ENCODE measurements at places on chromosomes 13 and 19. TPM values are rescaled to one million over a fixed set of nuclear protein-coding genes. Genes with fewer than 3 reads are reported as not detected.

Gene SERP2
- 10.4 TPM for total RNA-seq

Gene LILRA1
- total RNA-seq: not detected

Gene ZNF415
- total RNA-seq: 5.8 TPM

Gene DIAPH3
- 25.9 TPM for total RNA-seq

Gene POLR1G
- 12.4 TPM for total RNA-seq

Gene LILRB5
- total RNA-seq: not detected

Gene OPA3
- total RNA-seq: 4.2 TPM

Gene CC2D1A
- total RNA-seq: 5.1 TPM

Gene GJB6
- not detected for total RNA-seq

Gene PLPP2
- total RNA-seq: 9.4 TPM

Gene FAM124A
- total RNA-seq: 0.96 TPM

Gene FCAR
- total RNA-seq: not detected

Gene CEBPA
- under 0.01 TPM for total RNA-seq

Gene VSTM2B
- total RNA-seq: 0.28 TPM

Gene CLDND2
- not detected for total RNA-seq

Gene DNMT1
- total RNA-seq: 91.1 TPM

Gene APOC4
- not detected for total RNA-seq

Gene SULT2A1
- total RNA-seq: not detected

Gene ABHD13
- 8.2 TPM for total RNA-seq

Gene CPAMD8
- 0.19 TPM for total RNA-seq

Gene LYPD5
- 2.8 TPM for total RNA-seq

Gene CCDC8
- total RNA-seq: 21.1 TPM

Gene SLC44A2
- total RNA-seq: 27.4 TPM

Gene SERPINE3
- total RNA-seq: under 0.01 TPM

Gene DLL3
- under 0.01 TPM for total RNA-seq

Gene TMEM59L
- total RNA-seq: 0.96 TPM

Gene NOTCH3
- 151 TPM for total RNA-seq

Gene PEAK3
- total RNA-seq: not detected

Gene ZNF792
- 4.8 TPM for total RNA-seq

Gene CD33
- not detected for total RNA-seq

Gene CEACAM4
- total RNA-seq: not detected

Gene ZNF208
- 1.4 TPM for total RNA-seq

Gene SYT5
- 0.96 TPM for total RNA-seq

Gene SIGLEC10
- total RNA-seq: not detected

Gene KRTDAP
- not detected for total RNA-seq

Gene IGFL1
- not detected for total RNA-seq

Gene ADM5
- 0.77 TPM for total RNA-seq

Gene ZNF324
- 11.8 TPM for total RNA-seq

Gene SPRED3
- total RNA-seq: 3.3 TPM

Gene SIGLEC6
- not detected for total RNA-seq

Gene KLK2
- total RNA-seq: not detected

Gene NDUFB7
- 299 TPM for total RNA-seq

Gene PLPPR3
- 0.56 TPM for total RNA-seq

Gene ATP4A
- not detected for total RNA-seq

Gene FGF21
- not detected for total RNA-seq

Gene MEDAG
- total RNA-seq: 95.8 TPM

Gene TMEM161A
- 23.7 TPM for total RNA-seq

Gene SELENOV
- not detected for total RNA-seq

Gene FXYD5
- total RNA-seq: 11.8 TPM

Gene NUFIP1
- 2.3 TPM for total RNA-seq

Gene CLDN10
- 0.28 TPM for total RNA-seq

Gene ZNF682
- total RNA-seq: 3.9 TPM

Gene WTIP
- 40.6 TPM for total RNA-seq

Gene KLF1
- total RNA-seq: not detected

Gene ZNF429
- total RNA-seq: 6.8 TPM

Gene ATXN8OS
- not detected for total RNA-seq

Gene FGF22
- not detected for total RNA-seq

Gene TNNT1
- total RNA-seq: 3.8 TPM

Data from regular cardiac myocyte (primary cell).